ENCODE measurements at places on chromosomes 5 and 9.

GRCh38 chr5:176750144-176750543 lies 60.2 kb upstream of the UNC5A start:
- no peak for DNase-seq

DNA sequence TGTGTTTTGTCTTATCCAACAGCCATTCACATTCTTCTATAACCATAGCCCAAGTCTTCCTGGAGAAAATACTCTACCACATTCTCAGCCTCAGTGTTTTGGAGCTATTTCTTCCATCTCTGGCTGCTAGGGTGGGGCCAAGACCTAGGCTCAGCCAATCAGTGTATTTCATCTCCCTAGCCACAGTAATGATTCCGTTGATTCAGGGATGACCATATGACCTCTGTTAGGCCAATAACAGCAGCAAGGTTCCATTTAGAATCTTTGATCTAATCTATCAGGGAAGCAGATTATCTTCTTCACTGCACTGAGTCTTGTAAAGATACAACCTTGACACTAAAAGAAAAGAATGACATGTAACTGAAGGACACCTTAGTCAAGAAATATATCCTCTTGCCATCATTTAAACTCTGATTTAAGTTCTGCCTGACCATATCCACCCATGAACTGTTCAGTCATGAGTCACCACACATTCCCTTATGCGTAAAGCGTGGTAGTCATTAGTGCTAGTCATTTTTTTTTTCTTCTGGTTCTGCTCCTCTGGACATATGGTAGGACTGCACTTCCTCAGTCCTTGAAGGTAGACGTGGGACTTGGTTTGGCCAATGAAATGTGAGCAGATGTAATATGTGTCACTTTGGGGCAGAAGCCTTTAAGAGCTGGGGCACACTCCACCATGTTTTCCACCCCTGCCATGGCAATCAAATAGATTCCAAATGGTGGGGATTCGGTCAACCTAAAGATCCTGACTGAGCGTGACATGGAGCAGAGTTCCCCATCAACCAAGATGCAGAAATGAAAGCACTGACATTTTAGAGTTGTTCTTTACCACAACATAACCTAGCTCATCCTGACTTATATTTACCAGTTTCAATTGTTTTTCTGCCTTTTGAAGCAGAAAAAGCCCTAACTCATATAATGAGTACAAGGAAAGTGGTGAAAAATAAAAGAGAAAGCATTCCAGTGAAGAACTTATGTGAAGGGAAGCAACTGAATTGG lies 12.7 kb upstream of the PRELID2 start:
- no peak for DNase-seq

DNA sequence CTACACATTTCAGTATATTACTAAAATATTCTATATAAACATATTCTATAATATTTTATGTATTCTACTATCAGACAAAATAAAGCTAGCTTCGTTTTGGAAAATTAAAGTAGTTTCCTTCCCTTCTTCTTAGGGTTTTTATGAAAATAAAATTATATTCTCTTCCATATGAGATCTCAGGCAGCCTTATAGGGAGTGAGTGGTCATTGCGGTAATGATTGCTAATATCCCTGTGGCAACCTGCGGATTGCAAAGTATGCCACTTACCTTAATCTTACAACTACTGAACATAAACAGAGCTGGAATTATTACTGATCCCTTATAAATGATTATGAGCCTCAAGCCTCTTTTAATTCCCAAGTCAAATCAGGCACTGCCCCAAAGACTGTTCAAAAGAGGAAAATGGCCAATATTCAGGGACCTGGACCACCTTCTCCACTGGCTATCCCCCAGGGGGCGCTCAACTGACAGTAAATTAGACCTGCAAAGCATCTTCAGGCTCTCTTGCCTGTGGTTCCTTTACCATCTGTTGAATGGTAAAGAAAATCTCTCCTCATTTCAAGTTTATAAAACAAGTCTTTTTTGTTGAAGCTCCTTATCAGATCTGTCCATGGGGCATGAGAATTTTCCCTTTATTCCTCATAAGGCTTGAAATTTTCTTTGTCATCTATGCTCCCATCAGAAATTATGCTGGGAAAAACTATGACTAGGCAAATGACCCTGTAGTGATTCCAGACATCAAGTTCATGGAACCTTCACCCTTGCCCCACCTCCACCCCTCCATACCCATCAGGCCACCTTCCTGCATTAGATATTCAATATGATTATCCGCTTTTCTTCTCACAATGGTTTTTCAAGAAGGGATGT lies 163.9 kb downstream of the CEMIP2 start:
- DNase-seq, result peak; percentile 79

DNA sequence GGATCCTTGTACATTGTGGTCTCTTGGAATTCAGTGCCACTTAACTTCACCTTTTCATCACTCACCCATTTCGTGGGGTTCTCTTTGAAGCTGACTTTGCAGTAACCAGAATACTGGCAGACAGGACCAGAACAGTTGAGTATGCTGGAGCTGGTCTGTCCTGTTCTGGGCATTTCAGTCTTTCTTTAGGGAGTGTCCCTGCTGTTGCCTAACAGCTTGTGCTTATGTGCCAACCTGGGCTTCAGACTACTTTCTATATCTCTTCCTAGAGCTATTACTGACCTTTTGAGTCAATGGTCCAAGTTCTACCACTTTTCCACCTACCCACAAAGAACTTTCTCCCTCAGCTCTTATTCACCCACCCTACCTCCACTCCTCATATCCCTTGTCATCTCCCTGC lies 10.0 kb upstream of the INSL6 start:
- DNase-seq, result no peak

DNA sequence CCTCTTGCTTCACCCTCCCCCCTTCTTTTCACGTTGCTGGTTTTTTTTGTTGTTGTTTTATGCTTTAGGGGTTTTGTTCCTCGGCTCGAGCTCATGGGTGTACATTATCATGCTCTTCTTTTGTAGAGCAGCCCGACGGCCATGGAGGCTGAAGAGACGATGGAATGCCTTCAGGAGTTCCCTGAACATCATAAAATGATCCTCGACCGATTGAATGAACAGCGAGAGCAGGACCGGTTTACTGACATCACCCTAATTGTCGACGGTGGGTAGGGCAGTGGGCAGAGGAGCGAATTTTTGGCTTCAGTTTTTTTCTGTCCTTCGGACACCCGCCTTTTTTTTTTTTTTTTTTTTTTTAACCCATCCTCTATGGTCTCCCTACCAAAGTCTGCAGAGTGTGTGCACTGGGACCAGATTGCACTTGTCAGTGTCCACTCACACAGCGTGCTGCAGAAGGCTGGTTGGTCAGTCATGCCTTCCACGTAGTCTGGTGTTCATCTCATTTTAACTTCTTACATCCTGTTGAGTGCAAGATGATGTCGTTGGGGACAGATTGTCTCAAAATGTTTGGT lies 1.3 kb downstream of the ZNF131 start:
- peak; percentile 11 for DNase-seq

DNA sequence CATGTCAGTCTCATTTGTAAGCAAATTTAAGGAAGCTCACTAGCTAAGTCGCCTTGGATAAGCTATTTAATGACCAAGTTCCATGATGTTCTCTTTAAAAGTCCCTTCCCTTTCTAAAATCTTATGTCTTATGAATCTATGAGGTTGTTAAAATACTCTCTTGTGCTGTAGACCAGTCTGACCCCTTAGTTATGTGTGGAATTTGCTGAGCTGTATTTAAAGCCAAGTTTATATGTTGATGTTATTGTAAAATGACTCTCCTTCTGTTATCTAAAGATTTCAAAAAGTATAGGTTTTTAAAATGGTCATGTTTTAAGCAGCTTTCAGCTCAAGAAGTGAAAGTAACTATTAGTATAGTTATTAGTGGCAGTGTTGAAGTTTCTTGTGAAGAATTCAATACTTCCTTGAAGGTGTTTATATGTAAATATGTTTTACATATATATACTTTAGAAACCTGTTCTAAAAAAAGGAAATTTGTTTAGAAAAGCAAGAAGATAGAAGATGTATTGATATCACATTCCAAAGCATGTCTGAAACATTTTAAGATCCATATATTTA lies 92.2 kb downstream of the CDC42SE2 start:
- DNase-seq, result no peak

GRCh38 chr5:56314529-56314928 lies 81.4 kb upstream of the ANKRD55 start:
- no peak for DNase-seq

GRCh38 chr9:33159777-33160127 lies 7.4 kb downstream of the B4GALT1 start:
- DNase-seq, result peak; percentile 72

DNA sequence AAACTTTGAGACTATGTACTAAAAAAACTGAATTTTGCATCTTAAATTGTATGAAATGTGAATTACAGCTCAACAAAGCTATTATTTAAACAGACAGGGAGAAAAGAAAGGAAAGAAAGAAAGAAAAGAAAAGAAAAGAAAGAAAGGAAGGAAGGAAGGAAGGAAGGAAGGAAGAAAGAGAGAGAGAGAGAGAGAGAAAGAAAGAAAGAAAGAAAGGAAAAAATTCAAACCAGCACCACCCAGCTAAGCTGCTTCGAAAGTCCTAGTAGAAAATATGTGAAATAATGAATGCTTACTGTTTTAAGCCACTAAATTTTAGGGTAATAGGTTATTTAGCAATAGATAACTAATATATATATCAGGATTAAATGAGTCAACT lies 31.7 kb upstream of the CDK5RAP2 start:
- no peak for DNase-seq

DNA sequence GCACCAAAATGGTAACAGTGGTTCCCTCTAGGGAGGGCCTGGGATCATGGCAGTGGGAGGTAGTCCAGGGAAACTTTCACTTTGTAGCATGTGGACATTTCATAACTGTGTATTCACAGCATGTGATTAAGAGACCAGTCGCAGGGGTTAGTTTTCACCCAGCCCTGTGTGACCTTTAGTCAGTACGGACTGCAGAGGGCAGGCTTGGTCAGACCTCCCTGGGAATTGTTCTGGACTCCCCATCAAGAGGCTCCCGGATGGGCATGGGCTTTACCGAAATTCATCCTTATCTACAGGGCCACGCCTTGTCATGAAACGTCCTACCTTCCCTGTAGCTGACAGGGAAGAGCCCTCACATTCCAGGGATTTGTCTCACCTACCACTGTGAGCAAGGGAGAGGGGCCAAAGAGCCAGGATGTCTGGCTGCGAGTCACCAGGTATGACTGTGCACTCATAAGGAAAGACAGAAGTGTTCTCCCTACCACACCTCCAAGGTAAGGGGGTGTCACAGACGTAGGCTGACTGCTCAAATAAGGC lies 19.9 kb downstream of the GPX3 start:
- no peak for DNase-seq

DNA sequence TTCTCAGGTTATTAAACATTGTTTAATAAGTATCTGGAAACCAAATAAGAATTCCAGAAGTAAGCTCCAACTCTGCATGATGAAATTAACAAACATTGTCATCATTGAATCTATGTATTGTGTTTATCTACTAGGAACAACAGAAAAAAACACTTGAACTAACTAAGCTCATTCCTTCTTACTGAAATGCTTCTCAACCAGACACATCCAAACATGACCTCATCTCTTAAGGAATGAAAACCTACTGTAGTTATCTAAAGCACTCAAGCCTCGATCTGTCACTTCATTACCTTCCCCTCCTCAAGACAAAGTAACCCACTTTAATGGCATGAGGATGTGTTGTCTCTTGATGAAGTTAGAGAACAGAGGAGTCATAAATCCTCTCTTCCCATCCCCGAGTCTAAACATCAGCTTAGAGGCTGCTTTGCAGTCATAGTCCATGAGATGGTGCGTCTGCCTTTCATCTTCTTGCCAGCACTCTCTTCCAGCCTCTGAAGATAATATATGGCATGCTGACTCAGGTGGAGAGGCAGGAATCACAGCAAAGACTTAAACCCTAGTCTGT lies 86.5 kb downstream of the CEMIP2 start:
- no peak for DNase-seq

DNA sequence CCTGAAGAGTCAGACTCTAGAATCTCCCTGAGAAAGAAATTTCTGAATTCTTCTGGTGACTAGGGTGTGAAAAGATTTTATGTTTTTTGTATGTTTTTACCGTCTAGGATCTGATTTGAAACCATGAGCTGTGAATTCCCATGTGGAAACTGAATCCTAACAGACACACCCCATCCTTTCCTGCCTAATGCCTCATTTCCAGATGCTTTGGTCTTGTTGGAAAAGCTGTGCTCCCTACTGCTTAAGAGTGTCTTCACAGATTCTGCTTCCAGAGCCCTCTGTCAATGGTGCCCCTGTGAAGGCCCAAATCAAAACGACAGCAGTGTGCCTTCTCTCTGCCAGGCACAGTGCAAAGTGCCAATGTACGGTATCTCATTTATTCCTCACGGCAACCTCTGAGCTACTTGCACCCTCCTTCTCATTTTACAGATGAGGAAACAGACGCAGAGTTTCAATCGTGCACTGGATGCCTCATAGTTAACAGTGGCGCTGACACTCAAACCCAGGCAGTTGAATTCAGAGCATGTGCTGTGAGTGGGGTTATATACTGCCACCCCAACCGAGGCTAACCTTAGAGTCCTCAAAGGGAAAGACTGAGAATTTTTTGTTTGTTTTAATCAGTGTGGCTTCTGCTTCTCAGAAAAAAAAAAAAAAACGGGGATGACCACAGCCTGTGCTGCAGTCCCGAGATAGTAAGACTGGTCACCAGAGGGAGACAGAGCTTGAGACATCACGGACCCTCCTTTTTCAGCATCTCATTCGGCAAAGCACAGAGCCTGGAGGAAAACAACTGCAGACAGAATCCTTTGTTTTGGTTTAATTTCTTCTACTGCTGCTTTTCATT lies 188.4 kb downstream of the SNCAIP start:
- no peak for DNase-seq

DNA sequence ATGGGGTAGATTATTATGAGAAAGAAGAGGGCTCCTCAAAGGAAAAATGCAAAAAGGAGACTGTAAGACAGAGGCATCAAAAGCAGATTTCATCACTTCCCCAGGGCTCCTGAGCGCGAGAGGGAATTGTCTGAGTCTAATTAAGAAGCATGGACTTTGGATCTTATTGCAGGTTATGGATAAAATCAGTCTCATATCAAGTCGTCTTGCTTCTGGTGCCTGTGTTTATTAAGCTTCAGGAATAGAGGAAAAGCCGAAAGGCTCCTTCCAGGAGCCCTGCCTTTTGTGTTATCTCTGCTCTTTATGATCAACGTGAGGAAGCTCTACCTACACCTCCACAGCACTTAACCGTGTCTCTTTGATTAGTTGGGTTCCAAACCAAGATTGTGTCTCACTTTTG lies 25.0 kb upstream of the SEMA5A start:
- no peak for DNase-seq

GRCh38 chr5:17482790-17483189 lies 15.2 kb upstream of the TAF11L2 start:
- DNase-seq, result no peak

DNA sequence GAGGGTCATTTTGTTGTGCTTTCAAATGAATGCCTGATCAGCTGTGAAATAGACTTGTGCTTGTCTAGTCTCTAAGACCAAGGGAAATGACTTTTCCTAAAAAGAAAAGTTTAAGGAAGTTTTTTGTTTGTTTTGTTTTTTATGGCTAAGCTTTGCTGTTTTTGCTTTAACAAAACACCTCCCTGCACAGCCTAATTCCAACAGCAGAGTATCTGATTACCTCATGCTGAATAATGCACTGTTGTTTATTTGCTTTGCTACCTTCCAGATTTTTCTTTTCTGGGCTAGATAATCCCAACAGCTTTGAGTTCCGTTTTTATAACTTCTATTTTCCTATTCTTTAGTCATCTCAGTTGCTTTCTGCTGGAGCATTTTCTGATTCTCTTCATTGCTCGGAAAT lies 95.8 kb downstream of the AOPEP start:
- no peak for DNase-seq

GRCh38 chr5:172064766-172065165 lies 58.3 kb upstream of the FBXW11 start:
- no peak for DNase-seq
